Natural killer cell treated with Interleukin-12 subunit alpha and Interleukin-12 subunit beta and Interleukin-15 and Interleukin-18, amount 100 ng/mL, for 72 hours (primary cell): ENCODE measurements at places on chromosomes 3 and 15.

DNA sequence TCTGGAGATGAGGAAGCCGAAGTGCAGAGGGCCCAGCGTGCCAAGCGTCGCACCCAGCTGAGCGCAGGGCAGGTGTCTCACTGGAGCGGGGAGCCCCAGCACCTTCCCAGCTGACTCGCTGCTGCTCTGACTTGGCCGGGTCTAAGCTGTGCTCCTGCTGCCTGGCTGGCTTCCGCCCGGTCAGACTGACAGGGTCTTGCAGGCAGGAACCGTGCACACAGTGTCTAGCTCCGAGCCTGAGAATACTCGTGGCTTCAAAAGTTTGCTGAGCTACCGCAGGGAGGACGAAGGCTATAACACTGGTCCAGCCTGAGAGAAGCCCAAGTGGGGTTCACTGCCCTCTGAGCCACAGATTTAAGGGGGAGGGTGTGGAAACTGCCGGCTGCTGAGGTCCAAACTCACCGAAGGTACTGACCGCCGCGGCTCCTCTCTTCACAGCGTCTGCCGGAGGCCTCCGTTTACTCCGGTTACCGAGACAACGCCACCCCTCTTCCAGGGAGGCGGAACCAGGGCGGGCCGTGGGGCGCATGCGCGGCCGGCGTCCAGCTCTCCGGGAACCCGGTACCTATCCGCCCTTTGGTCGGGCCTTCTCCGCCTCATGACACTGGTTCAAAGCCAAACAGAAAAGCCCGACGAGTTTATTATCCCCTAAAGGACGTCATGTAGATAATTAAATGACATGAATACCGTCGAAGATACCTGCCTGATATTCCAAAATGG is at the start of gene CFAP44:
TSS of gene CFAP44 (minus strand) at position 443 of the 720 bp plus-strand sequence. CDS start 7,829 bp downstream, outside the sequence.
- peaks cover 4% of the 10 kb centered on the region for H3K4me1 ChIP-seq
- no peak within 1 kb of the TSS for H3K27ac ChIP-seq
- H3K36me3 ChIP-seq, result peaks cover under 1% of the 10 kb centered on the region
- H3K4me3 ChIP-seq, result peak within 1 kb of the TSS; percentile 49

GRCh38 chr3:107965136-107965655 is 125.6 kb downstream of the CD47 start:
- no peak overlapping the region for H3K27ac ChIP-seq
- peaks cover 13% of the 10 kb centered on the region for H3K4me1 ChIP-seq
- DNase-seq, result no peak
- H3K4me3 ChIP-seq, result no peak overlapping the region
- no peaks in the 10 kb centered on the region for H3K27me3 ChIP-seq

DNA sequence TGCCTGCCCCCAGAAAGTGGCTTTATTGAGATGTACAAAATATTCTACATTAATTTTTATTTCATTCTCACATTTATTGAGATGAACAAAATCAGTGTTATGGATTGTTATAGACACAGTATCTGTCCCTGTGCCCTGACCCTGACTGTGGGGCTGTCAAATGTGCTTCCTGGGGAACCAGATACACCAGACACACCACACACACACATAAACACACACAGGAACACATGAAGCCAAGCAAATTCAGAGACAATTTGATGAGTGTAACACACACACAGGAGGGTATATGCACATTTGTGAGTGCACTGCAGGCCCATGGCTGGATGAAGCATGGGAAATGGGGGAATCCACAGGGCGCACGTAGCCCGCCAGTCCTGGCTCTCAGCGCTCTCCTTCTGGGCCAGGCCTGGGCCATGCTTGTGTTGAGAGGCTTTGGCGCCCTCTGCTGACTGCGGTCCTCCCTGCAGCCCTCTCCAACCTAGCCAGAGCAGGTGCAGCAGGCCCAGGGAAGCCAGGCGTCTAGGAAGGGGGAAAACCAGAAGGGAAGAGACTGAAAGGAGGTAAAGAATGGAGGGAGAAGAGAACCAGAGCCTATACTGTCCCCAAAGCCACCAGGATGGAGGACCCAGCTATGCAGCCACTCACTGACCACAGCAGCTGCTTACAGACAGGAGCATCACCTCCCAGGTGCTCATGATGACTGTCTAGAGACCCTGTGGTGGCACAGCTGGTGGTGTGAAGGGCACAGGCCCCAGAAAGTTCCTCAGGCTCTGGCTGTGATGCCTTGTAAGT is 18.0 kb upstream of the LOXL1 start:
- peaks cover 11% of the 10 kb centered on the region for H3K4me1 ChIP-seq
- peaks cover 2% of the 10 kb centered on the region for H3K27me3 ChIP-seq
- peak; percentile 76 for DNase-seq
- H3K4me3 ChIP-seq, result no peak overlapping the region
- no peaks in the 10 kb centered on the region for H3K36me3 ChIP-seq

GRCh38 chr3:123936400-123936799 is 24.6 kb downstream of the CCDC14 start:
- no peak for DNase-seq
- no peak overlapping the region for H3K4me3 ChIP-seq
- H3K27ac ChIP-seq, result no peak overlapping the region
- no peaks in the 10 kb centered on the region for H3K27me3 ChIP-seq
- H3K36me3 ChIP-seq, result peaks cover 23% of the 10 kb centered on the region

DNA sequence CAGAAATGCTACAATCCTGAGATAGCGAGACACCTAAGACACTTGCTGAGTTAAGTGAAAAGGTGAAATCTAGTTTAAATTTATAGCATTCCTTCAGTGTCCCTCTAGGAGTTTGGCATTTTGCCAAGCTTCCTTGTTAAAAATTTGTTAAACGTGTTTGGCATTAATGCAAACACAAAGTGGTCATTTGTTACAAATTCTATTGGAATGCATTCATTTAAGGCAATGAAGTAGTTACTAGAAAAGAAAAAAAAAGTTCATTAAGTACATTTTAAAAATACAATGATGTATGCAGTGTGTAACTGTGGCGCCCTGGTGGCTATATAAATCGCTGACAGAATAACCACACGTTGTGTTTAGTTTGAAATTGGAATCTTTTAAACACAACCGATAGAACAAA is 31.3 kb upstream of the WNT5A start:
- DNase-seq, result no peak
- H3K36me3 ChIP-seq, result no peaks in the 10 kb centered on the region
- H3K4me3 ChIP-seq, result no peak overlapping the region
- H3K27ac ChIP-seq, result no peak overlapping the region

- no peak overlapping the region for H3K4me3 ChIP-seq
- no peak overlapping the region for H3K27ac ChIP-seq
- H3K4me1 ChIP-seq, result peaks cover 12% of the 10 kb centered on the region
- H3K36me3 ChIP-seq, result peaks cover 9% of the 10 kb centered on the region
- peaks cover 5% of the 10 kb centered on the region for H3K27me3 ChIP-seq
Observed at GRCh38 chr3:195612075-195612800, 28.5 kb upstream of the APOD start.
